ENCODE measurements at places on chromosomes 16 and 17.

DNA sequence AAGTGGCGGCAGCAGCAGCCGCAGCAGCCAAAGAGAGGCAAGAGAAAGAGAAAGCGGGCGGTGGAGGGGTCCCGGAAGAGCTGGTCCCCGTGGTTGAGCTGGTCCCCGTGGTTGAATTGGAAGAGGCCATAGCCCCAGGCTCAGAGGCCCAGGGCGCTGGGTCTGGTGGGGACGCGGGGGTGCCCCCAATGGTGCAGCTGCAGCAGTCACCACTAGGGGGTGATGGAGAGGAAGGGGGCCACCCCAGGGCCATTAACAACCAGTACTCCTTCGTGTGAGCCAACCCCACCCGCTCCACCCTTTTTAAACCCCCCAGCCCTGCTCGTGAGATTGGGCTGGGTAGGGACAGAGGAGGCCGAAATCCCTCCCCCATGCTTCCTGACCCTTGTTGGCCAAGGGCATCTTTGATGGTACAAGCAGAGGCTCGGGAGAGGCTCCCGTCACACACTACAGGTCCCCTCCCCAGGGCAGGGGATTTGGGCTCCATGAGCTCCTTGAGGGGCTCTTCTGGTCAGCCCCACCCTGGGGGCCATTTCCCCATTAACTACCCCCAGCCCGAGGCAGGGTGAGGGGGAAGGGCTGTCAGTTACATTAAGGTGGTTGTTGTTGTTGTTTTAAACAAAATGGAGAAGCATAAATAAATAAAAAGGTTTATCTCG is 4.6 kb upstream of the ATP2A1 start:
- DNase-seq: peak; percentile 73

DNA sequence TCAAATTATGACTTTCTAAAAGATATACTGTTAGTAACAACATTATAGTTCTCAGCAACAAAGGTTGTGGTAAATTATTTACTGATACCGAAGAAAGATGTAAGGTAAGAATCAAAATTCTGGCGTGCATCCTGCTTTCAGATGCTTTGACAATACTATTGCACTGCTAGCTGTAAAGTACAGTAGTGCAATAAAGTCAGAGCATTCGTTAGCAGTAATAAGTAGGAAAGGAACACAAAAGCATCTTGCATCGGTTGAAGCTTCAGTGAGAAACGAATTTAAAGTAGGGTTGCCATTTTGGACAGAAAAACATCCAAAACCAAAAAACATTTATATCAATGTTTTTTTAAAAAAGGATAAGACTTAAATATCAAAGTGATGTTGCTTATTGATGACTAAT is 4.0 kb downstream of the SKA2 start:
- no peak for DNase-seq

GRCh38 chr16:13042291-13042685 is 140.9 kb downstream of the SHISA9 start:
- DNase-seq: no peak

DNA sequence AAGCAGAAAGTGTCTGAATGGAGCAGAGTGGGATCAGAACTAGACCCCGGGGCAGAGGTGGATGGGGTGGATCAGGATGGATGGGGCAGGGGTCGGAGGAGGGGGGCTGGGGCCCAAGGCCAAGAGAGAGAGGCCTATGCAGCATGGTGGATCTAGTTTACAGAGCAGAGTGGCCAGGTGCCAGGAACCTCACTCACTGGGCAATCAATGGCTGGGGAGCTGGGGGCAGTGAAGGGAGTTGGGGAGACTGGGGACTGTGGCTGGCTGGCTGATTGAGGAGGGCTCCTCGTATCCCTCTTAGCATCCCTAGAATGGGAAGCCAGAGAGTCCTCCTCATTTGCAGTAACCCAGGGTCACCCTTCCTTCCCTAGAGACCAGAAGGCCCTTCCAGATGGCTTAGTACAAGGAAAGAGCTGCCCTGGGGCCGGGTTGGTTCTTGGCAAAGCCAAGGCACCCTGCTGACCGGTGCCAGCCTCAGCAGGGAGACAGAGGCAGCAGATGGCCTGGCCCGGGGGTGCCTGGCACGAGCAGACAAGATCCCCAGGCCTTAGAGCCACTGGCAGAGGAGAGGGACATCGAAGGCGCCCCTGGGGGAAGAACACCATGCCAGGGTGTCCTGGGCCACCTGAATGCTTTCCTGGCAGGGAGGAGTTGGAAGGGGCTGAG is 36.8 kb downstream of the SRCIN1 start:
- no peak for DNase-seq

- no peak for DNase-seq
Measured at GRCh38 chr16:23317266-23317661, 15.2 kb downstream of the SCNN1B start.

- no peak for DNase-seq
Measured at GRCh38 chr17:69651921-69652320, 237.4 kb downstream of the MAP2K6 start.

DNA sequence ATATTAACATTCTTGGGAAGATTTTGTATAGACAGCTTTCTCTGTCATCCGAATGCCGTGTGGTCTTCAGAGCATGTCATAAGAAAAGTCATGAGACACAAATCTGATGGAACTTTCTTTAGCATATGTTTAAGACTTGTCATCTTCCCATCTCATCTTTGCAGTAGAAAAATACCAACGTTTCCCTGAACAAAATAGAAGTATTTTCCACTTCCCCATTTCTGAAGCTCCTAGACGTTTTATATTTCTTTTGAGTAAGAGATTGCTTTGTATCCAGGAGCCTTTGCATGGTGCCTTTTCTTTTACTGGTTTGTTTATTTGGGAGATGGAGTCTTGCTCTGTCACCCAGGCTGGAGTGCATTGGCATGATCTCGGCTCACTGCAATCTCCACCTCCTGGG is 235.1 kb downstream of the PRKCA start:
- DNase-seq: no peak

DNA sequence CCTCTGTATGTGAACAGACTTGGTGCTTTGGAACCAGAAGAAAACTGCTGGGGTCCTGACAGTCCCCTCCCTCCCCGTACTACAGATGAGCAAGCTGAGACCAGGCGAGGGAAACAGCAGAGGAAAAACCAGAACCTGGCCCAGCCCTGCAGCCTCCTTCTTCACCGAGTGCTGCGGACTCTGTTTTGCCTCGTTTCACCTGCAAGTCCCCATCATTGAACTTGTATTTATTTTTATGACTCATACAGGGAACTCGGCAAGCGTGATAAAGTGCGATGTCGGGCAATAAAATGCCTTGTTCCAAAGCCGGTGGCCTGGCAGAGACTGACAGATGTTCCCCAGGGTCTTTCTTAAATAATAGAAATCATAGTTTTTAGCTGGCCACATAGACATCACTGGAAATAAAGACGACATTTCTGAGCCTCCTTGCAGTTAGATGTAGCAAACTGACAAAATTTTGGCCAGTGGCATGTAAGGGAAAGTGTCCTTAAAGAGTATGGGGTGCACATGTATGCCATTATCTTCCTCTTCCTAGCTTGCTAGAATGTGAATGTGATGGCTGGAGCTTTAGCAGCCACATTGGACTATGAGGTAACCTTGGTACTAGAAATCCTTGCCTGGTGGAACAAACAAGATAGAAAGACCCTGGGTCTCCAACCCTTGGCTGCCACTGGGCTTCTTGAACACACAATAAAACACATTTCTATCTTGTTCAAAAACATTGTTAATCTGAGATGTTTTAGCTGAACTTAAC is 128.6 kb downstream of the IRF8 start:
- no peak for DNase-seq

DNA sequence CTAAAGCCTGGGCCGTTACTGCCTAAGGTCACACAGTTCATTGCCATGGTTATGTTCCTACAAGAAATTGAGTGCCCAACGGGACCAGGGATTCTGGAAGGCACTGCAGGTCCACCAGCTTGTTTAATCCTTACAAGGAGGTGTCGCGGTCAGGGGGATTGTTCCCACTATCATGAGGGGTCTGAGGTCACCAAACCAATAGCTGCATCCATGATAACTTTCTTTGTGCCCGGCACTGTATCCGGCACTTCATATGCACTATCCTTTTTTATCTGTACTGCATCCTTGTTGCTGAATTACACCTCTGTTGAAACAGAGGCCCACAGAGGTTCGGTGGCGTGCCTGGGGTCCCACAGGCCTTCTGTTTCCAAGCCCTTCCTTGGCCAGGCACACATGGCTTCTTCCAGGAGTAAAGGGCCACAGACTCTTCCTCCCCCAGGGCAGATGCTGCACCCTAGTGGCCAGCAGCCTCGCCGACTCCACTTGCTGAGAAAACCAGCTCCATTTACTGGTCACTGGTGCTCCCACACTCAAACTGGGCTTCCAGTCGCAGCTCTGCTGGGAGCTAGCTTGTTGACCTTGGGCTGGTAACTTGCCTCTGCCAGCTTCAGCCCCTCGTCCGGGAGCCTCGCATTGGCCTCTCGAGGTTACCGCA is 82.0 kb upstream of the PLCG2 start:
- peak; percentile 57 for DNase-seq

GRCh38 chr16:24826096-24826690 is 19.6 kb upstream of the SLC5A11 start:
- DNase-seq: no peak

GRCh38 chr17:47205419-47205963 is 3.7 kb upstream of the MYL4 start:
- DNase-seq: no peak

DNA sequence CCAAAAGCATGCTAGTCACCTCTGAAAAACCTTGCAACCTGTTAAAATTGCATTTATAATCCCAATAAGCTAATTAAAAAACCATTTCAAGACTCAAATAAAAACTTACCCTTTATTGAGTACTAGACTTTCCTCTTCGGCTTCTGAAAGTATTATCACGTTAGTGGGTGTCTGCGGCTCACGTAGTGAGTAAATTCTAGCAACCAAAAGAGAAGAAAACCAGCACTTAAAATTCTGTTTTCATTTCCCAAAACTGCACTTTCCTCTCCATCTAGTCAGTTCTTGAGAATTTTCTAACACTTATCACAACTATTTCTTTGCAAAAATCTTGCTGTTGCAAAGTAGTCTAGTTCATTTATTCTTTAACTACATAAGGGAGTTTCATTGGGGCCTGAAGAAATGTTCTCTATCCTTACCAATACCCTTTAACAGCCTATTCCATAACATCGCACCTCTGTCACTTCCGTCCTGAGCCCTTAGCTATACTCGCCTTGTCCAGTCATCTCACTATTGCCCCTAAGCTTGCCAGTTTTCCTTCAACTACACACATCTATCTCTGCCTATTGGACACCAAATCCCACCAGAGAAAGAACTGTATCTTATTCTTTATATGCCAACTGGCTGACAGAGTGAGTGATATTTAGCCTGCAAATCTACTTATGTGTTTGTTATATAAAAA is 8.7 kb downstream of the NUP88 start:
- DNase-seq: no peak

DNA sequence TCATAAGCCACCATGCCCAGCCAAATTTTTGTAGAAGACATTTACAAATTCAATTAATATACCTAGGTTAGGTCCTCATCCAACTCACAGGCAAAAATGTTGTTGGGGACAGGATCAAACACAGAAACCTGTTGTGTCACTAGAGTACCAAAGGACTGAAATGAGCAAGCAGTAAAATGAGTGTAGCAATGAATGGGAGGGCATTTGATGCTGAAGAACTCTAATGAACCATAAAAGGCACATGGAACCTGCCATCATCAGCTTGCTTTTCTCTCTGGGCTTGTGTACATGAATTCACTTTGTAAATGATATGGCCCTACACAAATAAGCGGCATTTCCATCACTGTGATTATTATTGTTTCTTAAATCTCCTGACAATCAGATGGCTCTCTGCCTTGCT is 17.8 kb downstream of the USP31 start:
- DNase-seq: no peak

DNA sequence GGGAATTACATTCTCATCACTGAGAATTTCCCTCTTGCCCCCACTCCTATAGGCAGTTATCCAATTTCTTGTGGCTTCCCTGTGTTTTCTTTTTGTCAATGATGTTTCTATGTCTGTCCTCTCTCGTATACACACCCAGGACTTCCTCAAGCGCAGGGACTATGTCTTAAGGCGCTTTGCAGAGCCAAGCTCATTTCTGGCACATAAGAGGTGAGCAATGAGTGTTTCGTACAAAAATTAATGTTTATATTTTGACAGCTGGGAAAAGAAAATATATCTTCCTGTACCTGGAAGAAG is 947 bp downstream of the DDX42 start:
- no peak for DNase-seq

GRCh38 chr17:77222356-77222755 is 81.6 kb downstream of the SEC14L1 start:
- DNase-seq: no peak

DNA sequence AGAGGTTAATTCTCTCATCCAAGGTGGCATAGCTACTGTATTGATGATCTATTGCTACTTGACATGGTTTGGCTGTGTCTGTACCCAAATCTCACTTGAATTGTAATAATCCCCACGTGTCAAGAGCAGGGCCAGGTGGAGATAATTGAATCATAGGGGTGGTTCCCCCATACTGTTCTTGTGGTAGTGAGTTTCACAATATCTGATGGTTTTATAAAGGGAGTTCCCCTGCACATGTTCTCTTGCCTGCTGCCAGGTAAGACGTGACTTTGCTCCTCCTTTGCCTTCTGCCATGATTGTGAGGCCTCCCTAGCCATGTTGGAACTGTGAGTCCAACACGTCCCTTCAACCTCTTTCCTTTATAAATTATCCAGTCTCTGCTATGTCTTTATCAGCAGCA is 22.9 kb upstream of the CPPED1 start:
- no peak for DNase-seq

GRCh38 chr17:81002409-81003361 is 11.0 kb downstream of the CHMP6 start:
- DNase-seq: no peak

DNA sequence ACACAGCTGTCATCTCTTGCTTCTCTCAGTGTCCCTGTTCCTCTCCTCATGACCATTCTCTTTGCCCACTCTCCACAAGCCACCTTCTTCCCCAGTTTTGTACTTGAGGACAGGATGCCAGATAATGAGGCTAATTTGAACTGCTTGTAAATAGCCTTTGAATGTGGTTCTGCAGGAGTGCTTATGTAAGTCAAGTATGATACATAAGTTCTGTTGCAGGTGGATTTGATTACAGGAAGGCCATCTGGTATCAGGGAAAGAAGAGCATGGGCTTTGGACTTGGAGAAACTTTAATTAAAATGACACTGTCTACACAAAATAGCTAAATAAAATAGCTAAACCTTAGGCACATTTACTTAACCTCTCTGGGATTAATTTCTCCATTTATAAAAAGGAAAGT is 120.2 kb upstream of the HLF start:
- no peak for DNase-seq

Measured in GM19239 (cell line).